NCI-H2107 (cell line): ENCODE measurements at places on chromosomes 4 and X.

GRCh38 chrX:16524316-16524715, 125.6 kb upstream of the S100G start:
- DNase-seq: no peak

- no peak for DNase-seq
These were observed 50.8 kb downstream of the PPEF1 start for GRCh38 chrX:18757956-18758932.

- DNase-seq: no peak
These were observed 91.0 kb upstream of the SH3RF1 start for GRCh38 chr4:169361756-169362155.

DNA sequence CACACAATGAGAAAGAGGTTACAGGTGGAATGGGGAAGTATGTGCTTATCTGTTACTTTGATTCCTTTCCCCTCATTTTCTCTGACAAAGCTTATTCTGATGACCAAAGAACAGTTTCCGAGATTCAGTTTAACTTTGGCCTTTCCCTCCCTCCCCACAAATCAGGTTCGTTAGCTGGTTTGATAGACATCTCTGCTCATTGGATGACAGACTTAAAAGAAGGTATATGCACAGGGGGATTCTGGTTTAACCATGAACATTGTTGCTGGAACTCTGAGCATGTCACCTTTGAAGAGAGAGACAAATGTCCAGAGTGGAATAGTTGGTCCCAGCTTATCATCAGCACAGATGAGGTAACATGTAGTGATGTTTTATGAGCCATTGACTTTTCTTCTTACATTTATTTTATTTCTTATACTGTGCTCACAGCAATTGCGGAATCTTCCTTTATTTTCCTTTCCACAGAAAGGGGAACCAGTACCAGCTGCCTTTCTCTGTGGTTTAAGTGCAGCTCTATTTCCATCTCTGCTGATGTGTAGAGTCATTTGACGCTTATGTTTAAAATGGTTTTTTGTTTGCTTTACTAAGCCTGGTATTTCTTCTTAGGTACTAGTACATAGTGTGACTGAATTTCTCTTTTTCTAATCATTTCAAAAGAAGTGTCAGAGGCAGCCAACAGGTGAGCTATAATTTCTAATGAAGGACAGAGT, 125.0 kb downstream of the AKAP4 start:
- DNase-seq: no peak

- no peak for DNase-seq
These were observed 163.2 kb upstream of the INTU start for GRCh38 chr4:127469542-127469941.

GRCh38 chrX:40050532-40050931, 47.2 kb downstream of the BCOR start:
- no peak for DNase-seq

GRCh38 chr4:133320576-133321170, 171.6 kb downstream of the PCDH10 start:
- no peak for DNase-seq

GRCh38 chr4:13921805-13922204, 294.3 kb upstream of the BOD1L1 start:
- no peak for DNase-seq

GRCh38 chr4:169847171-169847570, 89.4 kb upstream of the HPF1 start:
- no peak for DNase-seq

GRCh38 chr4:78293821-78294301, 236.7 kb downstream of the FRAS1 start:
- no peak for DNase-seq

GRCh38 chr4:142595222-142595871, 250.8 kb downstream of the INPP4B start:
- DNase-seq: no peak

- no peak for DNase-seq
These were observed 36.7 kb upstream of the GABRQ start for GRCh38 chrX:152600853-152601633.

DNA sequence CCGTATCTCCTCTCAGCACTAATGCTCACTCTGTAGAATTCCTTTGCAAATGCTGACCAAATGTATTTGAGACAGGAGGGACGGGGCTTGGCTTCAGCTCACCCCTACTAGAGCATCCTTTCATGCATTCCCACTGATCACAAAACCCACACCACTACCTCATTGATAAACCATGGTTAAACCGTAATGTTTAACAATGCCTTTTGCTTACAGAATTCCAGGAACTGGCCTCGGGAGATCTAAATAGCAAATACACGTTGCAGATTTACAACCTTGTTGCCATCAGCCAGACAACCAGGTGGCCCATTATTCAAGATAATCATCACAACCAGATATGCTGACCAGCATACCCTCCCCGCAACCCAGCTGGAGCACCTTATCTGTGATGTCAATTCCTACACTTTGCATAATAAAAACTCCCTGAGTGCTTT, 391.9 kb downstream of the KCTD8 start:
- DNase-seq: no peak

GRCh38 chr4:39048311-39048710, 13.7 kb upstream of the KLHL5 start:
- DNase-seq: no peak

GRCh38 chrX:97524340-97524739, 640.6 kb downstream of the RPA4 start:
- DNase-seq: no peak

GRCh38 chr4:5973486-5974220, 44.6 kb downstream of the C4orf50 start:
- DNase-seq: no peak

GRCh38 chrX:135984256-135984655, 979 bp upstream of the SLC9A6 start:
- DNase-seq: no peak

GRCh38 chrX:6159468-6159867, 69.2 kb downstream of the NLGN4X start:
- no peak for DNase-seq

- peak; percentile 27 for DNase-seq
These were observed 893 bp upstream of the SEPTIN11 start for GRCh38 chr4:76948443-76949275.

DNA sequence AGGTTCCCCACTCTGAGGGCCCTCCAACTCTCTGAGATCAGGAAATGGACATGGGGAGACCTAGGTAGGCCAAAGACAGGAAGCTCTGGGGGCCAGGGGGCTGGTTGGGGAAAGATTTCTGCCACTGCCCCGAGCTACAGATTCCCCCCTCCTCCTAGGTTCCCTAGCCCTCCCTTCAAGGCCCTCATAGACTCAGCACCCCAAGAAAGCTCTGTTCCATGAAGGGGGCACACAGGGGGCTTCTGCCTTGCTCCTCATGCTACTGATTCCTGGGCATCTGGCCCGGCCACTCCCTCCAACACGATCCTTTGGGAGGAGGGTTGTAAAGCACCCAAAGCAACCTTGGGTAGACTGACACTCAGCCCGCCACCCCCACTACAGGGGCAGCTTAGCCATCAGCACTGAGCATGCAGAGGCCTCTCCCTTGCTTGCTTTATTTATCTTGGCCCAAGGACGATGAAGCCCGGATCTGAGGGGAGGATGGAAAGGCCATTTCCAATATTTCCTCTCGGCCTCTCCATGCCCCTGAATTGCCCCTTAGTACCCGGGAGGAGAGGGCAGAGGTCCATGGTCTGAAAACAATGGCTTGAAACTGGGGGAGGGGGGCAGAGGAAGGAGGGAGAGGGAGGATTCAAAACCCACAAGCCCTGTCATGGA, 146.7 kb downstream of the PJA1 start:
- no peak for DNase-seq

DNA sequence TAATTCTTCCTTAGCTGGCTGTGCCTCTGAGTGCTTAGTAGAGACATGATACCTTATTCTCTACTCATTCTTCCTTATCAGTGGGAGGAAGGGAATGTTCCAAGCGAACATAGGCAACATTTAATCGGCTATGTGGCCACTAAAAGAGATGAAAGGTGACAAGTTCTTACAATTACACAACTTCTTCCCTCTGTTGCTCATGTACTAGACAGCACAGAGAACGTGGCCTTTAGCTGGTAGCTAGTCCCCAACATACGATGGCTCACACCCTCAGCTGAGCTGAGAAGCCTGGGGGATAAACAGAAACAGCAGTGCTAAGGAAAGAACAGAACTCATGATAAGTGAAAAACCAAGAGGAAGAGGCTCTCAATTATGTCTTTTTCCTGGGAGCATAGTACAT, 52.2 kb downstream of the APOO start:
- no peak for DNase-seq

GRCh38 chrX:18390941-18391538, 34.4 kb upstream of the CDKL5 start:
- DNase-seq: peak; percentile 42

DNA sequence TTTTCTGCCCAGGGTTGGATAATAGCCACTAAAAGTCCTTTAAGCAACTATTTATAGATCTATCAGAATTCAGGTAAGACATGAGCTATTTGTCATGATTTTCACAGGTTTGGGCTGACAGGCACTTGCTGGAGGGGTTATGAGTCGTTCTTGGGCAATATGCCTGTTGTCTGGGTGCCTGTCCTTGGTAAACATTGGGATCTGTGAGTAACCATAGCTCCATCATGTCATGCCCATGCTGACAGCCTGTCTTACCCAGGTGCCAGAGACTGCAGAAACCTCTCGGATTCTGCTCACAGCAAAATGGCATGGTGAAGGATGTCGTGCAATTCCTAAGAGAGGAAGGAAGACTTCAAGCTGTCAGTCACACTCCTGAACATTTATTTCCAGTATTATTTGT, 116.0 kb upstream of the PUDP start:
- DNase-seq: no peak

DNA sequence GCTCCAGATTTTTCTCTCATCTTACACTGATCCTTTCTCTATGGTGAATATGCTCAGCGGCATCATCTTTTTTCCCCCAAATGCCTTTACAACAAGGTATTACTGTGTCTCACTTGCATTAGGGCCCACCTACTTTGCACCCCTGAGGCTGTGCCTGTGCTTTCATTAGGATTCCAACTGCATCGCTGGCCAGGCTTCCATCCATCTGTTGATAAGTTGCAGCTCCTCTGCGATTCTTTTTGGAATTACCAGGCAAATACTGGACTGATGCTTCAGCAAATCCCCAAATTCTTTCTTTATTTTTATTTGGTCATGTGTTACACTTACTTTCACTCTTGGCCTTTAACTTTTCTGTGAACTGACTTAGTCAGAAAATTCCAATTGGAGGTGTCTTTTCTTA, 77.3 kb downstream of the AFF2 start:
- no peak for DNase-seq

GRCh38 chr4:40199179-40199670, 2.4 kb downstream of the RHOH start:
- no peak for DNase-seq

- DNase-seq: no peak
These were observed 25.6 kb downstream of the ZRSR2 start for GRCh38 chrX:15815779-15816437.

GRCh38 chrX:134171661-134172587, 65.1 kb upstream of the CCDC160 start:
- no peak for DNase-seq

GRCh38 chrX:14690553-14690952, 161.2 kb downstream of the GLRA2 start:
- no peak for DNase-seq

DNA sequence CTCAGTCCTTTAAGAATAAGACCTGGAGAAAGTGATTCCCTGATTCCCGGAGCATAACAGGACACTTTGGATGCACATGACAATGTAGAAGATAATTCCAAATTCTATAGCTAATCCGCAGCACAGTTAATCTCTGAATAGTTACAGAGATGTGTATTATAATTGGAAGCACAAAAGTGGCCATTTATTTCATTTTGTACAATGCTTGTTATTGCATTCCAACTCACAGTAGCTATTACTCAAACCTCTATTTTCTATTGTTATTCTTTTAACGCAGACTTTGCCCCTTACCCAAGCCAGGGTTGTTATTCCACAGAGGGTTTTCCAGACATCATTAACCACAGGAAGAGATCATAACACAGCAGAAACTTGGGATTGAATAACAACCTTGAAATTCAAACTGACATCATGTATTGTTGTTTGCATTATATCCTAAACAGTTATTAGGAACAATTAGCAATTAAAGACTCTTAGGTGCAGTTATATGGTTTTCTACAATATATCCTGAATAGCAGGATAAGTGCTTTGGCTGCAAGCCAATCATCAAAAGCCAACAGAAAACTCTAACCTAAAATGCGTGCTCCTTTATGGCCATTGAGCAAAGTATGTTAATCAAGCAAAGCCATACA, 984.0 kb upstream of the TENM3 start:
- DNase-seq: peak; percentile 1

- no peak for DNase-seq
These were observed 151.2 kb downstream of the COX18 start for GRCh38 chr4:72918362-72918761.

DNA sequence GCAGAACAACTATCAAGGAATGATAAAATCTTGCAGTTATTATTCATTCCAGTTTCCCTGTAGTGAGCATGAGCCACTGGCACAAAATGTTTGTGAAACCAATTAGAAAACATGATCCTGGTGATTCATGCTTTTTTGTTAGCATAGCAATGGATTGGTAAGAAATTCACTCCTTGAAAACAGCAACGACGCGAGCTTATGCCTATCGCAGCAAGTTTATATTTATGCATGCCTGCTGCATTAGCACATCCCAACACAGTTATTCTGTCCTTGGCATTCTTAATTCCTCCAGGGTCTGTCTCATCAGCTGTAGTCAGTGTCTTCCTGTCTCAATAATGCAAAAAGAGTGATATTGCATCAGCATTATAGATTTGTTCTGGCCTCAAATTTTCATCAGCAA, 975.9 kb downstream of the STIM2 start:
- DNase-seq: no peak

DNA sequence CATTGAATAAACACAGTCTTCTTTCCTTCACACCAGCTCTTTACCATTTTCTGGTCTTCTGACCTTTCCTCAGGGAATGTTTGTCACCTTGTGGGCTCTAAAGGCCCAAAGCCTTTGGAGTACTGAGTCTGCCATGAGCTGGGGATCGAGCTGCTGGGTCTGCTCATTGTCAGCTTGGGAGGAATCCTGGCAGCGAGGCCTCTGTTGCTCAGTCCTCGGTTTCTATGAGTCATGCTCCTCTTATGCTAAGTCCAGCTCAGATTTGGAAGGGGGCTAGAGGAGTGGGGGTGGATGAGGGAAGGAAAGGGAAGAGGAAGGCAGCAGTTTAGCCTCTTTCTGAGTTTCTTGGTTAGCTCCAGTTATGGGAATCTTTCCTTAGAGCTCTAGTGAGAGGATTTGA, 31.1 kb downstream of the NHSL2 start:
- no peak for DNase-seq

- peak; percentile 44 for DNase-seq
These were observed 48.0 kb downstream of the SLC25A5 start for GRCh38 chrX:119516157-119516702.

- DNase-seq: no peak
These were observed 123.8 kb upstream of the CXCL13 start for GRCh38 chr4:77481856-77482255.
